Aorta (tissue), 5 donors: ENCODE measurements at places on chromosomes 2 and 18. TPM values are rescaled to one million over a fixed set of nuclear protein-coding genes. Genes with fewer than 3 reads are reported as not detected.
A peak's percentile ranks its signal among the peaks of the same experiment; 100 is the strongest.

CROCC2 gene
- polyA plus RNA-seq, result not detected

HOXD9 gene
- polyA plus RNA-seq, result not detected

GPR17 gene
- polyA plus RNA-seq, result 3.7 TPM

ZSWIM2 gene
- not detected for polyA plus RNA-seq

SERPINB13 gene
- 0.15 TPM for polyA plus RNA-seq

GRCh38 chr2:209368914-209369313 is 54.9 kb upstream of the MAP2 start:
- peak; percentile 77 for DNase-seq
- H3K36me3 ChIP-seq, result no peaks in the 10 kb centered on the region
- H3K27ac ChIP-seq, result no peak overlapping the region
- no peak overlapping the region for H3K4me3 ChIP-seq

GRCh38 chr2:74223941-74224770 is 25.7 kb downstream of the MTHFD2 start:
- no peaks in the 10 kb centered on the region for H3K27me3 ChIP-seq
- H3K27ac ChIP-seq, result no peak overlapping the region
- no peak for DNase-seq
- H3K36me3 ChIP-seq, result peaks cover 6% of the 10 kb centered on the region
- H3K4me3 ChIP-seq, result no peak overlapping the region
- peaks cover 3% of the 10 kb centered on the region for H3K4me1 ChIP-seq

GRCh38 chr18:35971661-35972196 is 750 bp upstream of the RMP24 start:
- H3K36me3 ChIP-seq, result no peaks in the 10 kb centered on the region
- no peaks in the 10 kb centered on the region for H3K4me1 ChIP-seq
- H3K4me3 ChIP-seq, result peak overlapping the region; percentile 87
- H3K27me3 ChIP-seq, result no peaks in the 10 kb centered on the region
- no peak for DNase-seq

DNA sequence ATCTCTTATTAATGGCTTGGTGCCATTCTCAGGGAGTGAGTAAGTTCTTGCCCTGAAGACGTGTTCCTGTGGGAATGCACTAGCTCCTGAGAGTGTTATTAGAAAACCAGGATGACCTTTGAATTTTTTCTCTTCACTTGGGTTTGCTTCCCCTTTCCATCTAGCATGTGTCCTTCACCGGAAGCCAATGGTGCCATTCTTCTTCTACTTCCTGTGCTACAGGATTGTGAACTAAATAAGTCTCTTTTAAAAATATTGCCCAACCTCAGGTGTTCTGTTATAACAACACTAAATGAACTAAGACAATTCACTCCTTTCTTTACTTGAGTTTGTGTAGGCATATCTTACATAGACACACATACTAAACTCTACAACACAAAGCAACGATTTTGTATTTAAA is 447.0 kb downstream of the SOX11 start:
- no peaks in the 10 kb centered on the region for H3K27me3 ChIP-seq
- no peak for DNase-seq

DNA sequence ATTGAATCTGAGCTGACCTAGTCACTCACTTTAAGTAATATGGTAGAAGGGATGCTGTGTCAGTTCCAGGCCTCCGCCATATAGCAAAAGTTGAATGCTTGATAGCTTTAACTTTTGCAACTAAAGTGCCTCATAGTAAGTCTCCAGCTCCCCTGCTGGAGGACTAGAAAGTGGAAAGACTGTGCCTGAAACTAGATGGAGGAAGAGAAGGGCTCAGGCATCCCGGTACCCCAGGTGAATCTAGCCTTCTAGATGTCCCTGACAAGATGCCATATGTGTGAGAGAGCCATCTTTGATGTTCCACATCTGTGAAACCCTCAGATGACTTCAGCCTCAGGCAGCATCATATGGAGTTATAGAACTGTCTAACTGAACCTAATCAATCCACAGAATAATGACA is 21.0 kb downstream of the OTX1 start:
- H3K36me3 ChIP-seq, result no peaks in the 10 kb centered on the region
- no peaks in the 10 kb centered on the region for H3K4me1 ChIP-seq

GRCh38 chr2:24010477-24011249 is 778 bp downstream of the MFSD2B start:
- no peaks in the 10 kb centered on the region for H3K36me3 ChIP-seq
- H3K27ac ChIP-seq, result no peak overlapping the region
- H3K4me1 ChIP-seq, result no peaks in the 10 kb centered on the region

DNA sequence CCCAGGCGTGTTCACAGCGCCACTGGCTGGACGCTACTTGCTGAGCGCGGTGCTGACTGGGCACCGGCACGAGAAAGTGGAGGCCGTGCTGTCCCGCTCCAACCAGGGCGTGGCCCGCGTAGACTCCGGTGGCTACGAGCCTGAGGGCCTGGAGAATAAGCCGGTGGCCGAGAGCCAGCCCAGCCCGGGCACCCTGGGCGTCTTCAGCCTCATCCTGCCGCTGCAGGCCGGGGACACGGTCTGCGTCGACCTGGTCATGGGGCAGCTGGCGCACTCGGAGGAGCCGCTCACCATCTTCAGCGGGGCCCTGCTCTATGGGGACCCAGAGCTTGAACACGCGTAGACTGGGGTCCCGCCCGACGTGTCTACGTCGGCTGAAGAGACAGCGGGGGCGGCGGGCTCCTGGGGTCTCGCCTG is 891 bp upstream of the KHK start:
- no peaks in the 10 kb centered on the region for H3K4me1 ChIP-seq
- DNase-seq, result peak; percentile 88
- peak overlapping the region; percentile 70 for H3K27ac ChIP-seq
- peak overlapping the region; percentile 21 for H3K4me3 ChIP-seq
- H3K36me3 ChIP-seq, result peaks cover 2% of the 10 kb centered on the region

- H3K36me3 ChIP-seq, result no peaks in the 10 kb centered on the region
- no peaks in the 10 kb centered on the region for H3K27me3 ChIP-seq
- no peak for DNase-seq
- H3K4me1 ChIP-seq, result no peaks in the 10 kb centered on the region
- no peak overlapping the region for H3K27ac ChIP-seq
- no peak overlapping the region for H3K4me3 ChIP-seq
Observed at GRCh38 chr2:29480426-29480825, 365.2 kb downstream of the CLIP4 start.

DNA sequence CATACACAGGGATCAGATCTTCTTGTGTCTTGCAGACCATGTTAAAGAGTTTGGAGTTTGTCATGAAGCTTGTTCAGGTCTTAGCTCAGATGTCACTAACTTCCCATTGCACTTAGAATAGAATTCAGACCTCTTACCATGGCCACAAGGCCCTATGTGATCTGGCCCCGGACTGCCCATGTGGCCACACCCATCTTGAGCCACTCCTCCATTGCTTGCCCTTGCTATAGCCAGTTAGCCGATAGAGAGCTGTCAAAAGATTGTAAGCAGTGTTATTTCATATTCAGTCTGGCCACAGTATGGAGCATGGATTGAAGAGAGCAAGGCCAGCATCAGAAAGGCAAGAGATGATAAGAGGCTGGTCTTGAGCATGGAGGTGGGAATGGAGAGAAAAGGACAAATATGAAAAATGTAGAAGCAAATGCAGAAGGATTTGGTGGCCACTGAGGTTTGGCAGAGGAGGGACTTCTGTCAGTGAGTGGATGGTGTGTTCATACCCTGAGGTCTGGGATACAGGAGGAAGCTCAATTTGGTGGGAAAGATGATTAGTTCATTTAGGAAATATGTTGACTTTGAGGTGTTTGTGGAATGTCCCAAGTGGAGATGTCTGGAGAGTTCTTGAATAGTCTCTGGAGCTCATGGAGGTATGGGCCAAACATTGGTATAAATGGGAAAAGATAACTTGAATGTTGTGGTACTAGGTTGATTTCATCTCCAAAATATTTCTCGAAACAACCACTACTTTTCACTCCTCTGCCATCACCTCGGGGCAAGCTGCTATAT is 10.6 kb downstream of the DGUOK start:
- peaks cover 3% of the 10 kb centered on the region for H3K36me3 ChIP-seq
- DNase-seq, result no peak
- no peak overlapping the region for H3K27ac ChIP-seq
- peaks cover 2% of the 10 kb centered on the region for H3K4me1 ChIP-seq
- H3K27me3 ChIP-seq, result no peaks in the 10 kb centered on the region

DNA sequence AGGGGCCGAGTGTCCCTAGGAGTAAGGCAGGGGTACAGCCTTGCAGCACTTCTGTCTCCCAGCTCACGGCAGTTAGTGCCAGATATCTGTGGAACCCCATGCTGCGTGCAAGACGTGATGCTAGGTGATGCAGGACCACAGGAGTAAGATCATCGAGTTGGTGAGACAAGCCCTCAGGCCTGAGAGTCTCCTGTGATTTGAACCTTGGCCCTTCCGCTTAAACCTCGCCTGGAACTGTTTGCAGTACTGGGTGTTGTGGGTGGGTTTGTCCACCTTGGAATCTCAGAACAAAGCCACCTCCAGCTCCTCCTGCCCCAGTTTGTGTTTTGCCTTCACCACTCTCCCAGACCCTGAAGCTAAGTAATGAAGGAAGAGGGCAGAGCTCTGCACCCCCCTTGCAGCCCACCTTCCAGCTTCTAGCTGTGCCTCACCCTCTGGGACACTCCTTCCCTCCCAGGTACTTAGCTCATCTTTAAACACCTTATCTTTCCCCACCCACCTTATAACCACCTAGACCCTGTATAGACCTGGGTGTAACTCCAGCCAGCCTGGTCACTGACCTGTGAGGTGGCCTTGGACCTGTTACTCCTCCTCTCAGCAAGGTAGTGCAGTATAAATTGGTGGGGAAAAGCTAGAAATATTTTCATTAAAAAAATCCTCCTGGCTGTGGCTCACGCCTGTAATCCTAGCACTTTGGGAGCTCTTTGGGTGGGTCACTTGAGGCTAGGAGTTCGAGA is 6.6 kb downstream of the CNNM4 start:
- no peak overlapping the region for H3K27ac ChIP-seq
- H3K4me3 ChIP-seq, result no peak overlapping the region
- H3K36me3 ChIP-seq, result no peaks in the 10 kb centered on the region
- no peaks in the 10 kb centered on the region for H3K4me1 ChIP-seq

- H3K4me3 ChIP-seq, result no peak overlapping the region
- no peak for DNase-seq
- H3K27me3 ChIP-seq, result no peaks in the 10 kb centered on the region
- H3K27ac ChIP-seq, result no peak overlapping the region
- no peaks in the 10 kb centered on the region for H3K4me1 ChIP-seq
Observed at GRCh38 chr18:33781429-33781828, 203.4 kb downstream of the ASXL3 start.

DNA sequence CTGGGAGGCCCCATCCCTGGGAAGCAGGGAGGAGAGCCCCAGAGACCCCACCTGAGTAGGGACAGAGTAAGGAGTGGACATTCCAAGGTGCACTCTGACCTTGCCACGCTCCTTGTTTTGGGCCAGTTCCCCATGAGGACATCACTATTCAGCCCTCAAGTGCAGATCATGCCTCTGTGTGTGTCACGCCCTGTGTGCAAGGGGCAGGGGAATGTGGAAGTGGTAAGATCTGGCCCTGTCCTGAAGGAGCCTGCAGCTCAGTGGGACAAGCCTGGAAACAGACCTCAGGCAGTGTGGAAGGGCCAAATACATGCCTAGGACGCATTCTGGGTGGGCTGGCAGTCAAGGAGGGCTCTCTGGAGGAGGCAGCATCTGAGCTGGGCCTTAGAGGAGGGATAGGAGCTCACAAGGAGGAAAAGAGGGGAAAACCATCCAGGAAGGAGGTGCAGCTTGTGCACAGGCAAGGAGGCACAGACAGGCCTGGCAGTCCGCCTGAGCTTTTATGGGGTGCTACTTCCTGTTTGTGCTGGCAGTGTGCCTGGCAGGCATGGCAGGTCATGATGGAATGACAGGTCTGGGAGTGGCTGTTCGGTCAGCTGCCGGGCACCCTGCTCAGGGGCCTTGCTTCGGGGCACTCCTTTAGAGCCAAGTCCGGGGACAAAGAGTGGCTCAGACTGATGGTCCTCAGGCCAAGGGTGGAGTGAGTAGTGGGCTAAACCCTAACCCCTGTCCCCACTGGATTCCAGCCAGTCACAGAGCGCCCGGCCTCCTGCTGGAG is 3.3 kb downstream of the KLHL30 start:
- no peaks in the 10 kb centered on the region for H3K27me3 ChIP-seq
- no peak for DNase-seq
- H3K27ac ChIP-seq, result no peak overlapping the region
- no peaks in the 10 kb centered on the region for H3K4me1 ChIP-seq

DNA sequence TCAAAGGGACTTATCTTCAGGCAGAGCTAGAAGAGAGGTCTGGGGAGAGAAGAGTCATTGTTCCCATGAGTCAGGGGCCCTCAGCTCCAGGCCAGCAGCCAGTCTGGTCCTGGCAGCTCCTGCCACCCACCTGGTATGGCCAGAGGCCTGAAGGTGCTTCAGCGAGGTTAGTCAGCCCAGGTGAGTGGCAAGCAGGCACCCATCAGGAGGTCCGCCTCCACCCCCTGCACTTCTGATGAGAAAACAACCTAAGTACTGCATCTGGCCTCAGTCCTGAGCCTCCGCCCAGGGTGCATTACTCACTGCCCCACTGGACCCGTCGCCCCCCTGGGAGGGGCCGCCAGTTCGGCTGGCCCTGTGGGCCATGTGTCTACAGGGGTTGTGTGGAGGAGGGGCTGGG is 130.2 kb downstream of the INHBB start:
- no peak for DNase-seq
- H3K27ac ChIP-seq, result no peak overlapping the region
- H3K36me3 ChIP-seq, result no peaks in the 10 kb centered on the region
- H3K4me1 ChIP-seq, result no peaks in the 10 kb centered on the region
- no peak overlapping the region for H3K4me3 ChIP-seq

DNA sequence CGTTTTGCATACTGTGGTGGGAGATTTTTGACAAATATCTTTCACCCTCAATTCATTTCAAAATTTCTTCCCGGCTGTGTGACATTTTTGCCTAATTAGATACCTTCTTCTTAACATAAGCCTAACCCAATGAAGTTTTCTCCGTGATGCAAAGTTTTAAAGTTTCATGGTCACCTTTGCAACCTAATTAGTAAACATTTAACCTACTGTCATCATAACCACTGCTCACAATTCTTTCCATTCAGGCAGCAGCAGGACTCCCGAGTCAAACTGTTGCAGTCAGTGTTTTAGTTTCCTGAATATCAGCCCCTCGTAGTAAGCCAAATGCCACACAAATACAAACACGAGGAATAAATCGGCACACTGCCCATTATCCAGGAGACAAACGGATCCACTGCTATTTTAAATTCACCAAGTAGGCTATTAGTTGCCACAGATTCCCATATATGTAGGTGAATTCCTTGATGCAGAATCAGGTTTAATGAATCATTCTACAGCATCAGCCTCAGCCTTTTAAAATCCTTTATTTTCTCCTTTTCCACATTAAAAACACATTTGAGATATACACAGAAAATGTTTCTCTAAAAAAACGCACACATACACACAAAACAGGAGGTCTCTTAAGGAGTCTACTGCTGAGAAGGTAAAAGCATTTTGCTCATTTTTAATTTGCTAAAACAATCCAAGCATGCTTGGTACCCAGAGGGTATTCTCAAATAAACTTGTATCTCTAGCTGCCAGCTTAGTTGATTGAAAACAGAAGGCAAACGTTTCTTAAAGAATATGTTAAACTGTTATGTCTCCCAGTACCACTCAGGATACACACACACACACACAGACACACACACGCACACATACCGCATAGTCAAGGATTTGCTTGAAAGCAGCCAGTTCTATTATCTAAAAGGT is 106.5 kb upstream of the KCTD1 start:
- no peak overlapping the region for H3K27ac ChIP-seq
- no peak for DNase-seq
- H3K4me1 ChIP-seq, result no peaks in the 10 kb centered on the region
- H3K4me3 ChIP-seq, result no peak overlapping the region
- H3K36me3 ChIP-seq, result no peaks in the 10 kb centered on the region
